Stimulated activated CD4-positive, alpha-beta T cell treated with anti-CD3 and anti-CD28 coated beads, Interleukin-15, amount 100 ng/mL, for 1 hour (primary cell): ENCODE measurements at places on chromosomes 7 and 10.

- DNase-seq = no peak
Measured at GRCh38 chr10:75922435-75922834, 491.0 kb downstream of the LRMDA start.

DNA sequence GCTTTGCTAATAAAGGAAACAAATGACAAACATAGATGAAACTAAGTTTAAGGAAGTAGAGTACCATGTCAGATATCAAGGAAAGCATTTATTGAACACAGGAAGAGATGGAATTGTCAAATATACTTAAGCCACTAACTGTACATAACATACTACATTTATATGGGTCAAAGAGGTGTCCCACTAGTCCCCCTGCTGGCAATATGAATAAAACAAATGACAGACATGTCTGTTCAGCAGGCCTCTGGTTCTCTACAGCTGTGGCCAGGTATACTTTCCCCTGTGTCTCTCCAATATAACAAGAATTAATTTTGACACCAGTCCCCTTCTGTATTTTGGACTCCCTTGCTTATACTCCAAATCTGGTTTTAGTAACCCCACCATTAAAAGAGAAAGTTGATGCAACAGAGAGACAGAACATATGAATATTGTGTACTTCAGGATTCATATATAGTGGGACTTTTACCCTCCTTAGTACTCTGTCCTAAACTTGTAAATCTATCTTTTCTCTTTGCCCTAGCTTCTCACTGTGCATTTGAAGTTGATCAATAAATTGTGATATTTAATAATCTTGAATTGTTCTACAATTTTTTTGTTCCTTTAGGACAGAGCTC, 42.9 kb downstream of the CD36 start:
- DNase-seq = no peak

GRCh38 chr10:123685260-123685659, 19.1 kb downstream of the GPR26 start:
- no peak for DNase-seq

GRCh38 chr10:25982107-25982506, 48.1 kb downstream of the MYO3A start:
- DNase-seq = no peak

DNA sequence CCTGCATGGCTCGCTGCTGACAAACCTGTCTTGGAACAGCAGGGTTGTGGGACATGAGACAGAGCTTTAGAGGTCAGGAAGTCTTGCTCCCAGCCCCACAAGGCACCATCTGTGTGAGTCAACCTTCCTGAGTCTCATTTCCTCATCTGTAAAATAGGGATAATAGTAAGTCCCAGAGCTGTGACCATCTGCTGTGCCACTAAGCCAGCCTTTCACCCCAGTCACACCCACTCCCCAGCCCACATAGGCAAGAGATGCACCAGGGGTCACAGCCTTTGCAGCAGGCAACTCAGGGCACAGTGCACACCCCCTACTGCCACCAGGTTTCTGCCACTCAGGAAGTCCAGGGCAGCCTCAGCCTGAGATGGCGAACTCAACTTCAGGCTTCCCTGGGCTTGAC, 29.4 kb upstream of the CDH23 start:
- no peak for DNase-seq

DNA sequence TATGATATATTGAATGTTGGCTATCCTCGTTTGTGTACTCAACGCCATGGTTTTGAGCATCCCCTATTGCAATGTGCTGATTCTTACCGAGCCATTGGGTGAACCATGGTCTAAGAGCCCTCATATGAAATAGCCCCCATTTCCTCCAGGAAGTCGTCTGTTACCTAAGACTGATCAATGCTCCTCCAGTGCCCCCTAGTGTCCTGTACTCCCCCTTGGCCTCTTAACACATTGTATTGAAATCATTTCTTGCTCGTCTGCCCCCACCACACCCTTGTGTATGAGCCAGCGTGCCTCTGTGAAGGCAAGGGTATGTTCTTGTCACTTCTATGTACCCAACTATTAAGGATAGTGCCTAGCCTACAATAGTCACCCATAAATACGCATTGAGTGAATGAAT, 11.2 kb upstream of the SLC35B4 start:
- no peak for DNase-seq

DNA sequence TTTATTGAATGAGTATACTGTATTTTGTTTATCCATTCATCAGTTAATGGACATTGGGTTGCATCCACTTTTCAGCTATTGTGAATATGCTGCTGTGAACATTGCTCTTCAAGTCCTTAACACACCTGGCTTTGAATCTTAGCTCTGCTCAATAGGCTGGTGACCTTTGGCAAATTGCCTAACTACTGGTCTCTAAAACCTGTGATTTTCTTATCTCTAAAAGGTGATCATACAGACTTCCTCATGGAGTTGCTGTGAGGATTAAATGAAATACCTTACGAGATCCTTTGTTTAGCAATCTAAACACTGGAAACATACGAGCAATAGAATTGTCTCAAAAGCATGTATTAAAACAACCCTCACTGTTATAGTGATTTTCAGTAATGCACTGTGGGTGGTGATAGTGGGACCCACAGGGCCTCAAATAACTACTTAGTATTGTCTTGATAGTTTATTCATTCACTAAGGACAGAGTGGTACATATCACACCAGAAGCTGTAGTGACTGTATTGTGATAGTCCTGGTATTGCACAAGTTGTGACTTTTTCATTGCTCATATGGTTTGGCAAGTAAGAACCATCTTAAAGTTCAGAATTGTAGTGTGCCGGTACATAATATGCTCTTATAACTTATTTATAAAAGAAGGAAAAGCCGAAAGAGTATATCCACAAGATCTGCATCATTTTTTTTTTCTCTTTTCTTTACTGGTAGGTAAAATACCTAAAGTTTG, 257.6 kb downstream of the EXOC4 start:
- no peak for DNase-seq
